ENCODE measurements at places on chromosomes 16 and 17.

GRCh38 chr17:80359422-80360110 lies 55.4 kb upstream of the ENDOV start:
- no peak for DNase-seq

DNA sequence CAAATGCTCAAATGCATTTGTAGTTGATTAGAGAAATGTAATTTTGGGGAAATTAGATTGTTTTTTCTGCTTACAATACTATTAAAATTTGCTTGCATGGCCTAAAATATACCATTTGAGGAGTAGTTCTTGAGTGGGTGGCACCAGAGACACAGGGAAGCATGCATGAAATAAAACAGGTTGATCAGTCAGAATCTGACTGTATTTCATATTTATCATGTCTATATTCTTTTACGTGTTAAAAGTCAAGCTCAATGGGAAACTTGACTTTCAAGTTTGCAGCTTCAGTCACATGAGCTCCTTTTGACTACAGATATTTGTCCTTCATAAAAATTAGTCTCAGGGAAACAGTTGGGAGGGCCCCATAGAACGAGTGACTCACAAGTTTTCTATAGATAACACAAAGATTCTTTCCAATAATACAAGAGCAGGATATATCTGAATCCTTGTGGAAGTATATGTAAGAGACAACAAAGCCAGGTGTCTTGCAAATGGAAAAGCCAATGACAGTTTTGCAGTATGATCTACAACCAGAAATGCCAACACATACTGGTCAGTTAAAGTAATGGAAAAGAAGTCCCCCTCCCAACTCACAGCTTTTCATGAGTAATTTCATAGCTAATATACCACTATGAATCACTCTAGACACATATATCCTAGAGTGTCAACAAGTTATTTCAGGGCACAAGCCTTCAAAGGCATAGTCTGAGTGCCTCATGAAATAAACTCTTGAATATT lies 42.2 kb upstream of the CORO6 start:
- no peak for DNase-seq

GRCh38 chr17:13925579-13925978 lies 143.7 kb upstream of the COX10 start:
- DNase-seq = no peak

DNA sequence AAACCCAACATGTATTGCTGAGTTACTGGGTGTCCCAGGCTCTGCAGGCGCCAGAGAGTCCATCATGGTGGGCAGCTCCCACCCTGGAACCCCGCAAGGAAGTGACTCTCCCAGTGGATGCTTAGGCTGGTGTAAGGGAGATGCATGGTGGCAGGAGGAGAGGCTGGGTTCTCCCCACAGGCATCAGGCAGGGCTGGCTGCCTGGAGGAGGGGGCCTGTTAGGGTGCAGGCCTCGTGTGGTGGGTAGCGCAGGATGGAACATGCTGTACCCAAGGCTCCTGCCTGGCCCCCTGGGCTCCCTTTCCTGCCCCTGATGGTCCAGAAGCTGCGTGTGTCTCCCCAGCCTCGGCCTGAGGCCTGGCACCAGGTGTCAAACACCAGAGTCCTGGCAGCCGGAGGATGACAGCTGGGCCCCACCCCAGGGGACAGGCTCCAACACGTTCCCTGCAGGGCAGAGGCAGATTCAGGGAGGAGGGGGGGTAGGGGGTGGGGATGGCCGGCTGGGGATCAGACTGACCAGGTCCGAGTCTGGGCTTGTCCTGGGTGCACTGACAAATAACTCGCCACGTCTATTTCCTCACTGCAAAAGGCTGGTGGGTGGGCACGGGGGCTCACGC lies 40.2 kb upstream of the CIBAR2 start:
- no peak for DNase-seq

DNA sequence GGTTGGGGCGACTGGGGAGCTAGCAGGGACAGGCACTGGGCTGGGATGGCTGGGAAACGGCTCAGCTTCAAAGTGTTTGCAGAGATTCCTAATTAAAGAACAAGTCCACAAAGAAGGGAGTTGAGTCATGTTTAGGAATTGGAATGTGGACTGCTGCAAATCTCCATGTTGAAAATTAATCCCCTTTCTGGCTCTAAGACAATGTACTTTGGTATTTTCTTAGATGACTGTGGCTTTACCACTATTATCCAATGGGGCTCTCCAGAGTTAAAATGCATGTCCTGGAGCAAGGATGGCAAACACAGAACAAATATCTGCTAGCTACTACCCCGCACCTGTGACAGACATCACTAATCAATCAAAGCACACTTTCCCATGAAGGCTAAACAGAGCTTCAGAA lies 22.2 kb upstream of the WSCD1 start:
- DNase-seq = no peak

GRCh38 chr16:66487580-66488275 lies 60.6 kb downstream of the BEAN1 start:
- DNase-seq = no peak

DNA sequence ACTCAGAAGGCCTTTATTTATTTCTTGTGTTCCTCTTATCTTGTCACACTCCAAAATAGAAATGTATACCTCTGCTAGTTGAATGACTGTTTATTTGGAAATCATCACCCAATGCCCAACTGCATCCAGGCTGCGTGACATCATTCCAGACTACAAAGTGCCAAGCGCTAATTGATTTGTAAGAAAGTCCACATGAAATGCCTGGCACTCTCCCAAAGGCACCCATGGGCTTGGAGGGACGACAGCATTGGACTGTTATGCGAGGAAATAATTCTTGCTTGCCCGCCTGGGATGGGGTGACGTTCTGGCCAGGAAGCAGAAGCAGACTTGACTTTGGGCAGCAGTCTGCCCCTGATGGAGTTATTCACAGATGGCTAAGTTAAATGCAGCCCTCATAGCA lies 165.9 kb downstream of the CDH13 start:
- DNase-seq = no peak

GRCh38 chr17:58514770-58515157 lies 326 bp upstream of the MTMR4 start:
- DNase-seq = no peak

GRCh38 chr17:28926786-28927185 lies 23.9 kb upstream of the DHRS13 start:
- no peak for DNase-seq

DNA sequence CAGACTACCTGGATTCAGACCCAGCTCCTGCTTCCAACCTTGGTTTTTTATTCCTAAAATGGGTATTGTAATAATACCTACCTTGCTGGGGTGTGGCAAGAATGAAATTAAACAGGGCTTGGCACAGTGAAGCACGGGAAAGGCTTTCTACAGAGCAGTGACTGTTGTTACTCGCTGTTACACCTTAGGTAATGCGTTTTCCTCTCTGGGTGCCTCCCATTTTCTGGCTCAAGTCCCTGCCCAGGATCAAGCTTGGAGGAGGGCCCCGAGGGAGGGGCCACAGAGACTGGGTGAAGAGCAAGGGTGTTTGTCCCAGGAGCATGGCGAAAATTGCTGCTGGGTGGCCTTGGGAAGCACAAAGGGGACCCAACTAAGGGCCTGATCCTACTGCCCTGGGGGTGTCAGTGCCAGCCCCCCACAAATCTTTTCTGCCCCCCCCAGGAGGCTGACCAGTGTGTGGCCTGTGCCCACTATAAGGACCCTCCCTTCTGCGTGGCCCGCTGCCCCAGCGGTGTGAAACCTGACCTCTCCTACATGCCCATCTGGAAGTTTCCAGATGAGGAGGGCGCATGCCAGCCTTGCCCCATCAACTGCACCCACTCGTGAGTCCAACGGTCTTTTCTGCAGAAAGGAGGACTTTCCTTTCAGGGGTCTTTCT lies 13.3 kb downstream of the MIEN1 start:
- no peak for DNase-seq

GRCh38 chr16:56625140-56625942 lies at the start of gene MT1E:
Gene MT1E (plus strand): TSS chr16:56625781. CDS start chr16:56625852, 71 bp downstream.
- no peak for DNase-seq

DNA sequence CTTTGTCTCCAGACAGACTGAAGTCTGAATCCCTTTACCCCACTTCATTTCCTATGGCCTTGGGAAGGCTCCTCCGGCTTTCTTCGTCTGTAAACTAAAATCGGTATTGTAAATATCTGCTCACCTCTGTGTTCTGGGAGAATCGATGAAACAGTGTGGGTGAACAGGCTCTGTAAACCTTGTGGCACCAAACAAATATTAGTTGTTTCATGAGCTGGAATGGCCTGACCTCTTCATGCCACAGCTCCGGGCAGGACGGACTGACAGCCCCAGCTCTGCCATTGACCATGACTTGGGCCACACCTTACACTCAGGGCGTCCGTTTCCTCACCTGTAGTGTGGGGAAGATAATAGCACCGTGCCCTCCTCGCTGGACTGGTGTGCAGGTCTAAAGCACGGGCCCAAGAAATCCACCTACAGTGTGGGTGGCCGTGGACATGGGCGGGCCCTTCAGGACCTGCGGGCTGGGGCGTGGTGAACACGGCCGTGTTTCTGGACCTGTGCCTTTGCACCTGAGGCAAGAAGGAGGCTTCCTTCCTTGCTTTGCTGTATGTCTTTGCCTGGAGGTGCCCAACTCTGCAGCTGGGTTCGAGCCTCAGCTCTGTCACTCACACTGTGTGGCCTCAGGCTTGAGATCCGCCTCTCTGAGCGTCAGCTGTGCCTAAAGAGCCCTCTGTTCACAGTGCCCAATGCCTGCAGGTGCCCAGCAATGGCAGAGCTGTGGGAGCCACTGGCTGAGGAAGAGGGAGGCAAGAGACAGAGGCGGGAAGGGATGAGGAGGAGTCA lies 6.1 kb upstream of the OSGIN1 start:
- no peak for DNase-seq

GRCh38 chr17:70024253-70024652 lies 50.8 kb upstream of the KCNJ16 start:
- no peak for DNase-seq

DNA sequence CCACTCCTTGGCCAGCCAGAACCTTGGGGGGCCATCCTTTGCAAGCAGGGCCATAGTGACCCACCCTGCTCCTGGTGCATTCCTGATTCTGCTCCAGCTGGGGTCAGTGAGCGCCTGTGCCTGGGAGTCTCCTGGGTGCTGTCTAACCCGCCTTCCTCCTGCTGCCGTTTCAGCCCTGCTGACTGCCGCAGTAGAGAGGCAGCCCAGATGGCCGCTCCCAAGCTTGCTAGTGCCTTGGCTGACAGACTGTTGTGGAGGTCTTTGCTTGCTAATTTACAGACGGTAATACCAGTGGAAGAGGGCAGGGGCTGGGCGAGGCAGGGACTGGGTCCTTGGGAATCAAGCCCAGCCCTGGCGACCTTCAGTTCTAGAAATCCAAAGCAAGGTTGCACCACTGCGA lies 99.6 kb downstream of the SOCS1 start:
- DNase-seq = no peak

- no peak for DNase-seq
Measured at GRCh38 chr16:88017587-88018101, 66.4 kb downstream of the BANP start.

- DNase-seq = no peak
Measured at GRCh38 chr17:58184308-58184985, 8.1 kb upstream of the EPX start.

DNA sequence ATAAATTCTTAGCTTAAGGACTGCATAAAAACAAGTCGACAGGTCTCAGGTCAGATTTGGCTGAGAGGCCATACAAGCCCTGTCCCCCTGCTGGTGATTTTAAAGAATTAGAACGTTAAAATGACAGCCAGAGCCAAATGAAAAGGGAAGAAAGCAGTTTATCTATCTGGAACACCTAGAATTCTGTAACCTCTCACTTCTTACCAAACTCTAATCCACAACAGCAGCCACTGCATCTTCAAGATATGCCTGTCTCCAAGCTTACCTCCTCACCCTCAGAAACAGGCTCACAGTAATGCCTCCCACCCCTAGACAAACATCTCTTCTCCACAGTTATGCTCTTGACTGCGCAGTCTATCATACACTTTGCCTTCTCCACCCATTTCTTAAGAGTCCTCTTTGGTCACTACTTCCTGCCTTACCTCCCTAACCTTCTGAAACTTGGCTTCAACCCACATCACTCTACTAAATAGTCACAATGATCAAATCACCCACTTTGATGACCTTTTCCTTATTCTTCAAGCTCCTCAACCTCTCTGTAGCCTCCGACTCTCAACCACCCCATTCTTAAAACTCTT lies 14.2 kb downstream of the ANKFY1 start:
- DNase-seq = no peak

DNA sequence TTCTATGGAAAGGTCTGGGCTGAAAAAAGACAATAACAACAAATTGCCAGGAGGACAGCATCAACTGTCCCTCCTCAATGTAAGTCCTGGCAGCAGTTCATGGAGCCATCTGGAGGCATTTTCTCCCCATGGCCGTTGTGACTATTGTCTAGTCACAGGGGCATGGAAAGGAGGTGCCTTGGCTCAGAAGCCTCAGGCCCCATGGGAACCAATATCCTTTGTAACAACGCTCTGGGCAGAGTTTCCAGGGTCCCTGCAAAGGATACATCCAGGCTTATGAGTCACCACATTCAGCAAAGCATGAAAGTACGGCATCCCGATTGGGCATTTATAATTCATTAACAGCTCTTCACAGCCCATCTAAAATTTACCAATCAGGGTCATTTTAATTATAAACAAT lies 85.2 kb downstream of the GLG1 start:
- no peak for DNase-seq

- no peak for DNase-seq
Measured at GRCh38 chr17:27603880-27604794, 26.9 kb upstream of the LGALS9 start.

GRCh38 chr17:77285594-77286390 lies 145.0 kb downstream of the SEC14L1 start:
- DNase-seq = no peak

DNA sequence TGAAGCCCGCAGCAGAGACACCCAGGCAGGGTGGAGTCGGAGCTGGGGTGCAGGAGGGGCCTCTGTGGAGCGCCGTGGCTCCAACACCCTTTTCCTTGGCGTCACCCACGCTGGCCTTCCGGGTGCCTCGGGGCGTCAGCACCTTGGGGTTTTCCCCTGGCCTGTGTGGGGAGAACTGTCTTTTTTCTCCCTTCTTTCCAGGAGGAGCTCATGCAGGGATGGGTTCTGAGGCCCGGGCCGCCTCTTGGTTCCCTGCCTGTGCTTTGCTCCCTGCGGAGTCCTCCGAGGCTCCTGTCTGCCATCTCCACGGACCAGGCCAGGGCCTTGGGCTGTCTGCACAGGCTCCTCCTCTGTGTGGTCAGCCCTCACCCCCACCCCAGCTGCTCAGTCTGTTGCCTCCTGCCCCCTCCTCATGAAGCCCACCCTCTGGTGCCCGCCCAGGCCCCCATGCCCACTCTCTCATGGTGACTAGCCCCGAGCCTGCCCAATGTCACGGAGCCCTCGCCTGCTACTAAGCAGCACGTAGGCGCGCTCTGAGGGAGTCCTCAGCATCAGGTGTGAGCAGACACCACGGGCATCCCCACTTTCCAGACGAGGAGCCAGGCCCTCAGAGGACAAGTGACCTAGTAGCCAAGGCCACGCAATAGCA lies 5.0 kb downstream of the KATNB1 start:
- DNase-seq = no peak

Data from stimulated activated CD8-positive, alpha-beta memory T cell treated with anti-CD3 and anti-CD28 coated beads, Interleukin-2, amount 100 ng/mL, for 1 hour (primary cell).